T47D (cell line): ENCODE measurements at places on chromosomes 2 and 18.

GRCh38 chr2:212032536-212033219 lies 505.9 kb downstream of the ERBB4 start:
- DNase-seq: no peak

DNA sequence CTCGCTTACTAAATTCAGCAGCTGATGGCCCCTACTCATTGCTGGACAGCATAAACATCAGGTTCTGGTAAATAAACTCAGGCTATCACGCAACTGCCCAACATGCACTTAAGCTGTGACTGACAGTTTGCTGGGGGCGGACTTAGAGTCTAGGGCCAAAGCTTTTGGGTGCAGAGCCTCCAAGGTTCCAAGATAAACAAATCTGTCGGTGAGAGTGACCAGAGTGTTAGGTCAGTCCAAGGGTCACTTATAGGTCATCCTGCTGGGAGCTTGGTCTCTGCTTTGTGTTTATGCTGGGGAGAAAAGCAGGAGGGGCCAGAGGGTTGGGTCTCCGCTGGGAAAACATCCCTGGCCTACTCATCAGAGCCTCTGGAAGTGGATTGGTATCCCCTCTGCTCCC lies 188.6 kb upstream of the GATA6 start:
- no peak for DNase-seq

- no peak for DNase-seq
Observed at GRCh38 chr2:233011702-233012131, 1.3 kb downstream of the NGEF start.

DNA sequence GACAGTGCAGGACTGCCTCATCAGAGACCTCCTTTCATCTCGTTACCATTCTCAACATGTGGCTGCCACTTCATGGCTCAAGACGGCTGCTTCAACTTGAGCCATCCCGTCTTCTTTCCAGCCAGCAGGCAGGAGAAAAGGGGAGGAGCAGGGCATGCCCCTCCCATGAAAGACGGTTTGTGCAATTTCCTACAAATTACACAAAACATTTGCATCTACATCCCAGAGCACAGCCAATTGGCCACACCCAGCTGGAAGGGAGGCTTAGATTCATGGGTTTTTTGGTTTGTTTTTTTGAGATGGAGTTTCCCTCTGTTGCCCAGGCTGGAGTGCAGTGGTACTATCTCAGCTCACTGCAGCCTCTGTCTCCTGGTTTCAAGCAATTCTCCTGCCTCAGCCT lies 11.8 kb downstream of the UCN start:
- no peak for DNase-seq

DNA sequence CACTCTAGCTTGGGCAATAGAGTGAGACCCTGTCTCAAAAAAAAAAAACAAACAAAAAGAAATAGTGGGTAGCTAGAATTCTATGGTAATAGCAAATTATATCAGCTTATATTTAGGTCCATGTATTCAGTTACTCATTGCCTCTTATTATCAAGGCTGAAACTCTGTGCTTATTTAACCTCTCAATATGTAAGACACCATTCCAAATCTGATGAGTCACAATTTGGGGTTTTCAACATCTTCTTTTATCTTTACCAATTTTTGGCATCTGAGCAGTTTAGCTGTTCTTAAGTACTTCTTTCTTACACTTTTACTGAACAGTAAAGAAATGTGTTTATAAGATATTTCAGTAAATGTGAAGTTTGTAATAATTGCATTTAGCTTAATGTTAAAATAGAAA lies 69.3 kb downstream of the TTC27 start:
- DNase-seq: no peak

GRCh38 chr2:31979018-31979417 lies 31.8 kb downstream of the MEMO1 start:
- DNase-seq: no peak

DNA sequence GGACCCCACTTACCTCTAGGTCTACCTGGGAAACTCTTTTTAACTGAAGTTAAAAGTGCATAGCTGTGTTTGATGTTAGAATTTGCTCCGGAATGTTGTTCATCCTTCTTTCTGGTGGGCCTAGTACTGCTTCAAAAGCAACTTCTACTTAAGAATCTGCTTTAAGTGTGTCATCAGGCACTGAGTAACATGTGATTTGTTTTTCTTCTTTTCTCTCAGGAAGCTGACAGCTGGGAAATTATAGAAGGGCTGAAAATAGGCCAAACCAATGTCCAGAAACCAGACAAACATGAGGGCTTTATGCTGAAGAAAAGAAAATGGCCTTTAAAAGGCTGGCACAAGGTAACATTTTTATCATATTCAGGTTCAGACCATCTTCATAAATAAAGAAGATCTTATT lies 122.9 kb downstream of the PRKRA start:
- DNase-seq: no peak

DNA sequence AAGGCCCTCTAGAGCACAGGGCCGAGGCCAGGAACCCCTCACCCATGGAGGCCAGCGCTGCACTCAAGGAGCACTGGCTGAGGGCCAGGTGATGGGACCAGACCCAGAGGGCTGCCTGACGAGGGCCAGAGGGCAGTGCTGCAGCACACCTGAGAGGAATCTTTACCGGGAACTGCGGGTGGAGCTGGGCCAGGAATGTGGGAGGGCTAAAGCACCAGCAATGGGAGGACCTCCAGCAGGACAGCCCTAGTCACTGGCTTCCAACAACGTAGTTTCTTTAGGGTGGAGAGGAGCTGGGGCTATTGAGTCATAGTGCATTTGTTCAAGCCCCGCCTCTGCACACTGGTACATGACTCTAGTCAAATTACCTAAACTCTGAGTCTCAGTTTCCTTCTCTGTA lies 143.4 kb downstream of the TMEM17 start:
- no peak for DNase-seq

DNA sequence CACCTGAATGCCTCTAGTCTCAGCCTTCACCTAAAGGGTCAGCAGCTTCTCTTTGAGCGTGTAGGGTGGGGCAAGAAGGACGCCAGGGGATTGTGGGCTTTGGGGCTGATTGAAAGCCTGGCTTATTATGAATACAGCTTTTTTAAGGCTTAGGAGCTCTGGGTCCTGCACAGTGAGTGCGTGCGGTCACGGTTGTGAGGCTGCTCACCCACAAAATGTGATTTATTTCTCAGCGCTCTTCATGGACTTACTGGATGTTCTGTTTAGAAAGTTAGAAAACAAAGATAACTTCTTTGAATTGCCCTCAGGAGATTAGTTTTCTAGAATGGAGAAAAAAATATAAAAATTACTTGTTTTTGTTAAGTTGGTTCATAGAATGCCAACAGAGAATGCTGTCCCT lies 37.5 kb downstream of the HK2 start:
- no peak for DNase-seq

DNA sequence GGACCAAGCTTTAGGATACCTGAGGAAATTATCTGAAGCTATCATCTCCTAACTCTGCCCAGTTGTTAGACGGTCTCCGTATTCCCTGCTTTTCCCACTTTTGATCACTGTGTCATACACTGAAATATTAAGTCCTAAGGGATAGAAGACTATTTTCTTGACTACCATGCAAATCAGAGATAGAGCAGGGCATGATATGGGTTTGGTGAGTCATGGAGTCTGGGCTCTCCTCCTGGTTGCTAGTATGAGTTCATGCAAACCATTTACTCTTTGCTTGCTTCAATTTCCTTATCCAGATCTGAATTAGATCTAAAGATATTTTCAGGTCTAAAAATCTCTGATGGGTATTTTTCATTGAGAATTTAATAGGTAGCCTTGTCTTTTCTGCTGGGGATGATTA lies 55.0 kb downstream of the EHBP1 start:
- no peak for DNase-seq

GRCh38 chr2:18399601-18400000 lies 160.9 kb downstream of the RDH14 start:
- DNase-seq: no peak

DNA sequence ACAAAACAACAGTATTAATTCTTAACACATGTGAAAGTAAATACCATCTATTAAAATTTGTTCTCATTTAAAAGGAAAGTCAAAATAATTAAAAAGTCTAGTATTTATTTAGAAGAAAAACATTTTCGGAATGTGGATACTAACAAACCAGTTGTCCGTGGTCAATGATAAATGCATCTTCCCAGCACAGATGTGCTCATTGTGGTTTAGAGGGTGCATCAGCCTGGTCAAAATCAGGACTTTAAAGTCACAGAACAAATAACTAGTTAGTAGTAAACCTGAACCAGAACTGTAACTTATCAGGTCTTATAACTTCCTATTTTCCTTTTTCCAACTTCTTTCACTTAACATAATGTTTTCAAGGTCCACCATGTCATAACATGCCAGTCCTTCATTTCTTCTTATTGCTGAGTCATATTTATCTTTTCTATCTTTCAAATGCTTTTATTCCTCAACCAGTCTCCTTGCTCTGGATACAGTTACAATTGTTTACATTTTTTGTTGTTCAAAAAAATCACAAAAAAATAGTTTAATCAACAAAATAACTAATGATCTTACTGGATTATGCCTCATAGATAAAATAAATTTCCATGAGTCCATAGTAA lies 55.8 kb downstream of the ID2 start:
- DNase-seq: no peak

DNA sequence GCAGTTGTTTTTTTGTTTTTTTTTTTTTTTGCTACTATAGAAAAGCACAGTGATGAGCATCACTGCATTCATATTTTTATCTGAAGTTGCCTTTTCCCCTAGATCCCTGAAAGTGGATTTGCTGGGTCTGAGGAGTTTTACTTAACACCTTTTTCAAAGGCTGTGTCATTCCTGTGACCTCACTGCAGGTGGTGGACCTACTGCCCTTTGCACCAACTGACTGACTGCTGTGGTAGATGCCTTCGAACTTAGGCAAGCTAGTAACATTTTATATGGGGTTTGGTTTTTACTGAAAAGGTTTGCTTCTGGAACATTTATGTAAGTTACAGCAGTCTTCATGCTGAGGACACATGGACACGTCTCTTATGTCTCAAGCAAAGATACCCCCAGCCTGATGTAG lies 36.2 kb downstream of the SPTBN1 start:
- no peak for DNase-seq
